ENCODE measurements at places on chromosomes 4 and X.
A peak's percentile ranks its signal among the peaks of the same experiment; 100 is the strongest.

- no peak for DNase-seq
These were observed 42.9 kb downstream of the WWC2 start for GRCh38 chr4:183141997-183142396.

GRCh38 chr4:136931781-136932180 is 600.5 kb downstream of the PCDH18 start:
- no peak for DNase-seq

GRCh38 chrX:10199212-10199611 is 42.4 kb downstream of the CLCN4 start:
- no peak for DNase-seq

DNA sequence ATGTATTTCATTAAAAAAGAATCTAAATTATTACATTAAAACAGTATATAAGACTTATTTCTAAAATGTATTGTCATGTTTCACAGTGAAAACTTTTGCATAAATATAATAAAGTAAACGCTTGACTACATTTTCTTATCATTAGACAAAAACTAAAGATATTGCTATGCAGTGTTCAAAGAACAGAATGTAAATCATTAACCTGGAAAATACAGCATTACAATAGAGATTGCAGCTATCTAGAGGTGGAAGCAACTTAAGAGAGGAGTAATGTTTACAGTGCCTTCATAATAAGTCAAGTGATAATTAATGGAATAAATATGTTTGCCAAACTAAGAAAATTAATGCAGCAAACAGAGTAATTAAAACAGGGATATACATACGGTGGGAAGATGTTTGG is 940.9 kb downstream of the FSTL5 start:
- no peak for DNase-seq

GRCh38 chr4:161359491-161359890 is 804.3 kb downstream of the FSTL5 start:
- DNase-seq: no peak

DNA sequence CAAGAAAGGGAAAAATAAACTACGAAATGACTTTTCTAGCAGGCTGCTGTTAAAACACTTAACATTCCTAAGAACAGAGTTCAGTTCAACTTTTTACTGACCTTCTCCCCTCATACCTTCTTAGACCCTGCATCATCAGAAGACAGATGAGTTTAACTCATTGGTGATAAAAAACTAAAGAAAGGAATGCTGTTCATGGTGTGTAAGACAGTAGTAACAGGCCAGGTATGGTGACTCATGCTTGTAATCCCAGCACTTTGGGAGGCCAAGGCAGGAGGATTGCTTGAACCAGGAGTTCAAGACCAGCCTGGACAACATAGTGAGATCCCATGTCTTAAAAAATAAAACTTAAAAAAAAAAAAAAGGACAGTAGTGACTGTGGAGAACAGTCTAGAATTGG is 16.2 kb downstream of the RBM47 start:
- no peak for DNase-seq

DNA sequence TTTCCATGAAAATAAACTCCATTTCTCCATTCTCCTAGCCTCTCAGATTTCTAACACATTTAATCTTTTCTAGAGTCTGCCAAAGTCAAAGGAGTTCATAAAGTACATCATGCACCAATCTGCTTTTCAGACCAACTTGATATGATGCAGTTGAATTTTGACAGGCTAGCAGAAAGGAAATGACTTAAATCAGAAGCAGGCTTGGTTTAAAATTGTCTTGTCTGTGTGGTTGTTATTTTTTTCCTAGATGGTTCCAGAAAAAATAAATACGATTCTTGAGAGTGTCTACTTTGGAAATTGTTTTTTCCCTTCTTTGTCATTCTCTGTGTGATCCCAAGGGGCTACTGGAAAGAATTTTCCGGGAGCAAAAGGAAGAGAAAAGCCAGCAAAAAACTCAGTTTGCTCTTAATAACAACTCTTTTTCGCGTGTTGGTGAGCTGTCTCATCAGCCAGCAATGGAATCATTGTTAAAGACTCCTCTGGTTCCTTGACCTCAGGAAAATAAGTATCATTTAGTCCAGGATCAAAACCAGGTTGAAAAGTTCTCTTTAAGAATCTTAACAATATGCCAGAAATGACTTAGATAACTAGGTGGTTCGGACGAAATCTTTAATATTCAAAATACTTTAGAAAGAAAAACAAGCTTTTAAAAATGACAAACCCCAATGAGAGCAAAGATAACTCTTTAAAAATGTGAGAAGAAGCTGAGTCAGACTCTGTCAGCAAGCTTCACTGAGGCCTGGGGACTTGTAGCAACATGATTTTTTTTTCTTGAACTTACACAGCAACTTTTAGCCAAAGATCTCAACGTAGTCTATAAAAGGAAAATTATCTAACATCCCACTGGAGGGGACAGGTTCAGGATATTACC is 49.7 kb upstream of the GAB1 start:
- no peak for DNase-seq

GRCh38 chr4:151323667-151324066 is 1.7 kb downstream of the SH3D19 start:
- DNase-seq: no peak

GRCh38 chr4:167233685-167234315 is 494 bp downstream of the SPOCK3 start:
- DNase-seq: peak; percentile 37

GRCh38 chr4:145881576-145881975 is 57.0 kb downstream of the ZNF827 start:
- DNase-seq: no peak

DNA sequence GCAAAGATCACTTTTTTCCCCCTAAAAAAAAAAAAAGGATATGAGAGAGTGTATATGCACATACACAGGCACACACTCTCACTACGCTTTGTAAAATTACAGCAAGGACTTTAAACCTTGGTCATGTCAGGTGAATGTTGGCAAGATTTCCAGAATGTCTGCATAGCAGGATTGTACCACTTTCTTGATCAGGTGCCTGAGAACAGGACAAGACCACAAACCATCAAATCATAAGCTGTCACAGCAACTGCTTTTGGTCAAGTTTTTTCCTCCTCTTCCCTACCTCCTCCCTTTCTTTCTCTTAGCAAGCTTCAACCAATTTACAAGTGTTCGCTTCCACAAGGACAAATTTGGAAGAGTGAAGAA is 15.3 kb downstream of the PPARGC1A start:
- no peak for DNase-seq

- no peak for DNase-seq
These were observed 137.3 kb upstream of the PDE5A start for GRCh38 chr4:119765951-119766350.

GRCh38 chr4:19074036-19074435 is 1052.5 kb upstream of the LCORL start:
- DNase-seq: no peak

DNA sequence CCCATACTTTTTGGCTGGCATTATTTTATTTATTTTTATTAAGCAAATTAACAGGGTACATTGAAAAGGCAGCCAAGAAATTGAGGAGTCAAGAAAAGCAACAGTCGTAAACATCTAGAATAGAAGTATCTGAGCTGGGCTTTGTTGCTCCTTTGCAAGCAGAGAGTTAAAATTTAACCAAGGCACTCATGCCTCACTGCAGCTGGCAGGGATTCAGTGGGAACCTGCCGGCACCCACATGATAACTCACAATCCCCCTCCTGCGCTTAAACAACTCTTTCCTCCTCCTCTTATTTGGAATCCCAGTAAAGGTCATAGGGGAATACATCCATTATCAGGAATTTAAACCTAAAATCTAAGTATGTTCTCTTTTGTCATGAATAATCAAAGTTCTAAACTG is 115.5 kb downstream of the SOX3 start:
- DNase-seq: no peak

DNA sequence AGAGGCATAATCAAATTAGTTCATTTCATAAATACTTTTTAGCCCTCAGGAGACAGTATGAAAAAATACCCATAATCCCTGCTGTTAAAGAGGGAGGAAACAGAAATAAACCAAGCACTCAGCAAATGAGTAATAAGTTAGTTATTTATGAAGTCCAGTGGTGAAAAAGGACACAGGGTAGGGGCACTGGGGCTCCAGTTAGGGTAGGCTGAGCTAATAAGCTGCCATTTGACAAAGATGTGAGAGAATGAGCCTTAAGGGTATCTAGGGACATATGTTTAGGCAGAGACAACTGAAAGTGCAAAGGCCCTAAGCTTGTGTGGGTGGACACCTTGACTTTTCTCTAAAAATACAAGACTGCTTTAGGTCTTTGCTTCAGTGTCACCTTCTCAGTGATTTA is 94.4 kb downstream of the IL15 start:
- no peak for DNase-seq

DNA sequence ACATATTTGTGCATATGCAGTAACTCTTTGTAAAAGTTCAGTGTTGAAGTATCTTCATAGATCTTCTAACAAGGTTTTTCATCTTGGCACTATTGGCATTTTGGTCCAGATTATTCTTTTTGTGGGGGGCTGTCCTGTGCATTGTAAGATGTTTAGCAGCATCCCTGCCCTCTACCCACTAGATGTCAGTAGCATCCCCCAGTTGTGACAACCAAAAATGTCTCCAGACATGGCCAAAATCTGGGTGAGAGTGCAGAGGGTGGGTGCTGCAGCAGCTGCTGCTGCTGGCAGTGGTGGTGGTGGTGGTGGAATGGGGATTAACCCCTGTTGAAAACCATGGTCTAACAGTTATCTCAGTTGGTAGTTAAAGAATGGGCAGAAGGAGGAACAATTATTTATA is 370.0 kb downstream of the GPAT3 start:
- no peak for DNase-seq

DNA sequence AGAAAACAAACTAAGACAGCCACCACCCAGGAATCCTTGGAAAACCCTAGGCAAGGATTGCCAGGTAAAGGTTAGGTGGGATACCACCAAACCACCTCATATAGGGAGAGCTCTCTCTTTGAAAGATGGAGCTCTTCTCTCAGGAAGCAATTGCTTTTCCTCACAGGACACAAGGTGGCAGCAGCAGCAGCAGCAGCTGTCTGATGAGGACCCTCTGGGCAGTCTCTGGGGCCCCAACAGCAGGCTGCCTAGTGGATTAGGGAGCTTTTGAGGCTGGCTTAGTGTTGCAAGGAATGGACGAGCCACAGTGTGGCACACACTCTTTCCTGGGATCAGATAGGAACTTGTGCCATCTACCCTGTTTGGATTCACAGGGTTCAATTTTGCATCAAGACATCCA is 41.4 kb upstream of the CHRDL1 start:
- no peak for DNase-seq

DNA sequence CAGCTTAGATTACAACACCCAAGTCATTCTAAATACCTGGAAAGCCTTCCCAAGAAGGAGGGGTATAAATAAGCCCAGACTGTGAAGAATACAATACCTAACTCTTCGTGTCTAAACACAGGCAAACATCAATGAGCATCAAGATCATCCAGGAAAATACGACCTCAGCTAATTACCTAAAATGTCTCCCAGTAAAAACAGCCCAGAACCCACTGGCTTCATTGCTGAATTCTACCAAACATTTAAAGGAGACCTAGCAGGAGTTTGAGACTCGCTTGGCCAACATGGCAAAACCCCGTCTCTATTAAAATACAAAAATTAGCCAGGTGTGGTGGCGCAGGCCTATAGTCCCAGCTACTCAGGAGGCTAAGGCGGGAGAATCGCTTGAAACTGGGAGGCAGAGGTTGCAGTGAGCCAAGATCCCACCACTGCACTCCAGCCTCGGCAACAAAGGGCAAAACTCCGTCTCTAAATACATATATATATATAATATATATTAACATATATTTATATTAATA is 19.1 kb upstream of the HSFX4 start:
- no peak for DNase-seq

DNA sequence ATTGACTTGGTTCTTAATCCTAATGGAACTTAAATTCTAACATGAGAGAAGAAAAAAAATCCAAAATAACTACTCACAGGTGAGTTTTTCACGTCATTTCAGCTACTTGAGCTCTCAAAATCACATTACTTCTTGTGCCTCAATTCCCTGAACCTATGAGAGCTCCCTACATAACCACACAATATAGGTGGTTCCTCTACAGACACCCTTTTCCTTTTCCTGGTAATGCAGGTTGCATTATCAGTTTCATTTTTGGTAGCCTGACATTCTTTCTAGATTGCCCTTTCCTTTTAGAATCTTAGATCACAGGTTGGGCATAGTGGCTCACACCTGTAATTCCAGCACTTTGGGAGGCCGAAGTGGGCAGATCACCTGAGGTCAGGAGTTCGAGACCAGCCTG is 4.3 kb downstream of the GPR34 start:
- DNase-seq: no peak

DNA sequence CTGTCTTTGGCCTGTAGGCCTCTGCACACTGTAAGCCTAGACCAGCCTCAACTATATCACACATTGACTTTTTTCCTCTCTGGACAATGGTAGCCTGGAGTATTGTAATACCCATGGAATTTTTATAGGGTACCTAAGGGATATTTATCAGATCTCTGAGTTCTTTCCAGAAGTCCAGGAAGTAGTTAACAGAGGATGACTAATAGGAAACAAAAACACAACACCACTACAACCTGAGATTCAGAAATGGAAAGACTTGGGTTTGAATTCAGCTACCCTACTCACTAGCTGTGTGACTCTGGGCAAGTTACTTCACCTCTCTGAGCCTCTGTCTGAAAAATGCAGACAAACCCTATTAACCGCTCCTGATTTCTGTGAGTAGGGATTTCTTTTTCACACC is 7.7 kb upstream of the STX18 start:
- DNase-seq: no peak

DNA sequence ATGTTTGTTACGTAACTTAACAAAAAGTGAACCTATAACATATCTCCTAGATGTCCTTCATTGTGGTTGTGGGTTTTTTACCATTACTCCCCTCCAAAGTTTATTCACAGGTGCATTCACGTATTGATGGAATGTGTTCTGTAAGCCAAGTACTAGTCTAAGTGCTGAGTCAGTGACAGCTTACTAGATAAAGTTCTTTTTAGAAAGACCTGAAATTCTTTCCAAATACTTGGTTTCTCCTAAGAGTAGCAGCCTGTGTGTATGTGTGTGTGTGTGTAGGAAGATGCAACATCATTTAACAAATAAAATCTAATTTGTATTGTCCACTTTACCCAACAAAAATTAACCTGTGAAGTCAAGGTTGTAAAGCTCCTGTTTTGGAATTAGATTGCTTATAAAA is 22.1 kb downstream of the NAP1L5 start:
- DNase-seq: no peak

DNA sequence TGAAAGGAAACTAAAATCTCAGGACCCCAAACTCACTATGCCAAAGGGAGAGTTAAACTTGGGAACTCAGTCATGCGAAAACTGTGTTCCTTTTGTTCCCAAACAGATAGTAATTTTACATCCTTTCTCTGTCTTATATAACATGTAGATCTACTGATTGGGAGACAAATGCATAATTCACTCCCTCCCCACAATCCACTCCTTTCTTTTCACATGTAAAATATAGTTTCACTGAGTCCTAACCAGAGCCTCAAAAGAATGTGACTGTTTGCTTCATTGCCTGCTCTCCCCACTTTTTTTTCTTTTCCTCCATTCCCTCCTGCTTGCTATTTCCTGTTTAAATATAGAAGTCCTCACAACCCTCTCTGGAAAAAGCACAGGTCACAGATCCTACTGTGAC is 699.3 kb upstream of the ADGRL3 start:
- no peak for DNase-seq

DNA sequence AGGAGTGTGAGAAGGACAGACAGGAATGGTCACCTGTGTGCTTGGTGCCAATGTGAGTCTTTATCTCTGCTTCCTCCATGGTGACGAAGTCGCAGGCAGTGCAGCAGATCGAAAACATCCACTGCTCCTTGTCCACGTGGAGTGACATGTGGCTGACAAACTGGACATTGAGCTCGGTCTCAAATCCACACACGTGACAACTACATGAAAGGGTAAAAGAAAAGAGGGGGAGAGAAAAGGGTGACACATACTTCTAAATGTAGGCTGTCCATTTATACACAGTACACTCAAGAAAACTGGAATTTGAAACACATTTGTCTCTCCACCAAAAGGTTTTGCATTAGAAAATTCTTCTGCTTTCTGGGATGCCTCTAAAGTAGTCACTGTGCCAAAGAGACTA is 94.5 kb downstream of the C4orf51 start:
- no peak for DNase-seq

Data from activated naive CD8-positive, alpha-beta T cell treated with anti-CD3 and anti-CD28 coated beads, Interleukin-2, amount 10 ng/mL, durations not matched to agents 7 days and 5 days (primary cell).